ENCODE measurements at places on chromosomes 3 and 15.

DNA sequence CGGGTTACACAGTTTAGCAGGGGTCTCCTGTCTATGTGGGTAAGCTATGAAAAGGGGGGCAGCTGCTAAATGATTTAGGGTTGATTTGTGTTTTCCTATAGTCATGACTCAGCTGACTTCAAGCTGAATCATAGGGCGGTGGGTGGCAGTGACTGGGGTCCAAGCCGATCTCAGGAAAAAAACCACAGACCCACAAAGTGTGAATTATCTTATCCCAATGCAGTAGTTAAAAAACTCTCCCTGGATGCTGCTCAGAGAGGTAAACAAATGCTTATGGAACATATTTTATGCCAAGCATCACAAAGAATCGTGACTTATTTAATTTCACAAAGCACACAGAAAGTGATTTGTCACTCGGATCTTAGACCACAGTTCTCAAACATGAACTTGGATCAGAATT, 18.4 kb upstream of the TOPAZ1 start:
- no peak for DNase-seq

DNA sequence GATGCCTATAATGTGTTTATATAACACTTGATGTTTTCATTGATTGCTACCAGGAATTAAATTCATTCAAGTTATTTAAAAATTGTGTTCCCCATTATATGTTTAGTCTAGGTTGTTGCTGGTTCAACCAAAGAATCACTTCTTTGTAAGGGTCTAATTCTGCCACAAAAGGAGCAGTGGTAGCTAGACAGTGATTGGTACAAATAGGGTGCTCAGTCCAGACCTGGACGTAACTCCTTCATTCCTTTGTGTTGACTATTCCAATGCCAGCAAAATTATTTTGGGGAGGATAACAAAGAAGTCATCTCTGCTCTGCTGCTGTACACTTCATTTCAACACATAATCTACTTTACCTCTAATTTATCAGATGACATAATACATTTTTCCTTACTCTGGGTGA, 1.2 kb downstream of the CHMP2B start:
- no peak for DNase-seq

DNA sequence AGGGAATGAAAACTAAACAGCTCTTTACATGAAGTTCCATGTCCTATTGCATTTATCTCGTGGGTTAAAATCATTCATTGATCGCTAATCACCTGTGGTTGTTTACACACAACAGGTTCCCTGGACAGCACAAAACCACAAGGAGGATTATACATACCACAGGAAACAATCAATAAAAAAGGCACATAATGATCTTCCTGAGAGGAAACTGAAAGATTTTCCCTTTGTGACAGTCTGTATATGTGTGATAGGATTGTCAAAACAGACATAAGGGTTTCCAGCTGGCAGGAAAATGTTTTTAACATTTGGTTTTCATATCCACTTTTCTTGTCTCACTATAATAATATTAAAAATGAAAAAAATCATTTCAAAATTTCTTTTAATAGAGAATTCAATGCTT, 541.8 kb downstream of the NLGN1 start:
- no peak for DNase-seq

DNA sequence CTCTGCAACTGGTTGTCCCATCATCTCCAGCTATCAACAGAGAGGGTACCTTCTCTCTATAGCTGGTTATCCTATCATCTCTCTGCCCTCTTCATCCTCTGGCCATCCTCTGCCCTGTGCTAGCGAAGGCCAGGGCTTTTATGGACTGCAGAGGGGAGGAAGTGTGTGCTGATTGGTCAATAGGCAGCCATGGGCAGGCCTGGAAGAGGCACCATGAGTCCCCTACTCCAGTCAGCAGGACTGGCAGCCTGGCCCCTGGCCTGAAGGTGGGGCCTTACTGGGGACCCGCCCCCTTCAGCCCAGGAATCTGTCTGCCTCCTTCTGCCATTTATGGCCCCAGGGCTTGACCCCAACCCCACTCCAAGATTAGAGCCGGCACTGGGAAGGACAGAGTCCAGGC, 10.4 kb upstream of the TRIM59 start:
- no peak for DNase-seq

DNA sequence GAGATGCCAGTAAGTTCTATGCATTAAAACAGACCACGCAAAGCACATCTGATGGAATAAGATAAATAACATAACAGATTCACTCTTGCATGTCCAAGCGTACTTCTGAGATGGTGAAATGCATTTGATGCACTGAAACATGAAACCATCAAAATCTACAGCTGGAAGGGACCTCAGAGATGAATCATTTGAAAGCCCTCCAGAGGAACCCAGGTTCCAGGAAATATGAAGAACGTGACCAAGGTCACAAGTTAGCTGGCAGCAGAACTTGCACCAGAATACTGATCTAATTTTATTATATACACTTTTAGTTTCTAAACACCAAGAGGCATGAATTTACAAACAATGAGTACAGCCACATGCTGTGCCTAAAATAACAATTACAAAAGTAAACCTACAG, 957.1 kb downstream of the FHIT start:
- DNase-seq, result no peak

- no peak for DNase-seq
Measured at GRCh38 chr3:150149651-150150051, 179.0 kb upstream of the PFN2 start.

DNA sequence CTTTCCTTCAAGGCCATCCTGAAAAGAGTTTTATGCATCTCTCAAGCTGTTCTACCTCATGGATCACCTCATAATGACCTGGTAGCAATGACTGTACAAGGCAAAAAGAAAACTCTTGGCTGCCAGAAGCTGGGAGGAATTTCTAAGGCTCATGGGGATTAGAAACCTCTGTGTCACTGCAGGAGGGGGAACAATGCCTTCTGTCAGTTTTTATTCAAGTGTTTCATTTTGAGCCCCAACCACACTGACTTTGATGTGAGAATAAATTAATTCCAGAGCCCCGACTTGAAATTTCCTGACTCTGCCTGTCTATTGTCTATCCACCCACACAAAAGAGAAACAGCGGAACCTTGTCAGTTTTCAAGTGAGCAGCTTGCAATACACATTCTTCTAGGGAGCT, 58.7 kb upstream of the MRPL3 start:
- DNase-seq, result no peak

DNA sequence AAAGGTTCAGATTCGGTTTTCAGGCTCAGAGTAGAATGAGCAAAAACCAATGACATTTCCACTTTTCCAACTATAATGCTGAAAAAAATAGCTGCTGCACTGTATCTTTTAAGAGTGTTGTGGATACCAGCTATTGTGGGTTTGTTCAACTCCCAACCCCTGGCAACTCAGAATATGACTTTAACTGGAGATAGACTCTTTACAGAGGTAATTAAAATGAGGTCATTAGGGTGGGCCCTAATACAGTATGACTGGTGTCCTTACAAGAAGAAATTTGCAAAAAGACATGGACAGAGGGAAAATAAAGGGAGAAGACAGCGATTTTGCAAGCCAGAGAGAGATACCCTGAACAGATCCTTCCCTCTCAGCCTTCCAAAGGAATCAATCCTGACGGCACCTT, 39.5 kb downstream of the ANKRD28 start:
- no peak for DNase-seq

DNA sequence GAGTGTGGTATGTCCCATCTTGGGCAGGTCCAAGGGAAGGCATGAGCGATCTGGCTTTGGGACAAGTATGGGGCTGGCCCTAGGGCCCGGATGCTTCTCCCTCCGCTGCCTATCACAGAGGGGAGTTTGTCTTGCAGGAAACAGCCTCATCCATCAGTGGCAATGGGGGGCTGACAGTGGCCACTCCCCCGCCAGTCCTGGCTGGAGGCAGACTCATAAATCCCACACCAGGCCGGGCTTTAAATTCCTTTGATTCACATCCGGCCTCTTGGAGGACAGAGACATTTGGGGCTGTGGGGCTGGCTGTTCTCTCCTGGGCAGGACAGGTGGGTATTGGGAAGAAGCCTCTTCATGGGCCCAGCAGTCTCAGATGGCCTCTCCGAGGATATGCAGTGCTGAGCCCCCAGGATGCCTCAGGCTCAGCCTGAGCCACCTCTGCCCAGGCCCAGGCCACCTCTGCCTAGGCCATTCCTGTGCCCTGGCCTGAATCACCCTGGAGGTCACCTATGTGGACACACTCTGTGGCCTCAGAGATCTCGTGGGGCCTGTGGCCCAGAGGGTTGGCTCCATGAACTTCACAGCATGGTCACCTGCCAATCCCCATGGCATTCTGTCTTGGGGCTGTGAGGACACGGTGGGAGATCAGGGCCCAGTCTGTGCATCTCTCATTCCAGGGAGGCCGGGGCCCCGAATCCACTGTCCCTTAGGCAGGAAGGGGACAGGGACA, 84.2 kb upstream of the GOLGA6L4 start:
- DNase-seq, result no peak

- no peak for DNase-seq
Measured at GRCh38 chr15:32828507-32829186, 110.8 kb downstream of the GREM1 start.

DNA sequence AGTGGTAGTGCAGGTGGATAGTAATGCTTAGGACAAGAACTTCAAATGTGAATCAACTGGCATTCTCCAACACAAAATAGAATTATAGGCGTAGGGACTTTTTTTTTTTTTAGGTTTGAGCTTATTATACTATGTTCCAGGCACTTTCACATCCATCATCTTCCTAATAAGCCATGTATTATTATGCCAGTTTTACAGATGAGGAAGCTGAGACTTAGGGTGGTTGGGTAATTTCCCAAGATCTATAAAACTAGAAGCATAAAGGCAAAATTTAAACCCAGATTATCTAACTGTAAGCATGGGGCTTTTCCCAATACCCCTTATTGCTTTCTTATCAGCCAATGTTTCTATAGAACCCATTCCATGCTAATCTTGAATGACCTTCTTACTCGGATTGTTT, 75.1 kb upstream of the ETV5 start:
- no peak for DNase-seq

DNA sequence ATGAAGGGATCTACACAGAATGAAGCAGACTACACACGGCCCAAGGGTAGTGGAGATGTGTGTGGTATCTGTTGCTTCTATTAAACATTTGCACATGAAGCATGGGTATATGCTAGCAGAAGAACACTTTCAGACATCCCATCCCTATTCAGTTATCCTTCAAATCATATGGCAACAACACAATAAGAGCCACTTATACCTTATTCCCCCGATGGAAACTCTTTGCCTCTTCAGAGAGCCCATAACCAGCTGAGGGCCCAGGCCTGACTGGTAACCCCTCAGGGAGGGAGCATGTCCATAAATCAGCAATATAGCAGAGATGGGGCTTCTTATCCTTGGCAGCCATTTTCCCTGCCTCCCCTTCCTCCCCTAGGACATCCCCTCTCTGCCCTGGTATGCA, 210.6 kb downstream of the FHIT start:
- no peak for DNase-seq

Measured in activated T-helper 1 cell treated with anti-CD3 and anti-CD28 coated beads, Interleukin-2, amount 50 U/mL, for 16 hours (primary cell).